Left lung (tissue), 14 donors: ENCODE measurements at places on chromosomes 2 and 18.
A peak's percentile ranks its signal among the peaks of the same experiment; 100 is the strongest.

DNA sequence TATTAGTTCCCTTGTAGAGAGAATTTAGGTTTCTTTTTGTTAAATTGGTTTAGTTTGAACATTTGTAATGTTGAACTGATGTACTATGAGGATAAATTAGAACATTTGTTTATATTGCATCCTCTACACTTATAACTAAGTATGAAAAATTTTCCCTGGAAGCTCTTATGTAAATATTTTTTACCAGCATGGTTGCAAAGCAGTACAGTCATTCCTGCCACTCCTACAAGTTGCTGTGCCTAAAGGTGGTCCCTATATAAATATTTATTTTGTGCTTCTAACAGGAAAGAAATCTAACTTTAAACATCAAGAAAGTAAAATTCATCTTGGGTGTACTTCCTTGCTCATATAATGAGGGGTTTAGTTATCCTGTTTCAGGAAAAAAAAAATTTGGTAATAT lies 14.2 kb downstream of the TWSG1 start:
- DNase-seq = no peak

GRCh38 chr2:223088866-223089265 lies 36.9 kb downstream of the KCNE4 start:
- no peak for DNase-seq

- no peak for DNase-seq
Measured at GRCh38 chr18:48460929-48461583, 51.9 kb upstream of the ZBTB7C start.

DNA sequence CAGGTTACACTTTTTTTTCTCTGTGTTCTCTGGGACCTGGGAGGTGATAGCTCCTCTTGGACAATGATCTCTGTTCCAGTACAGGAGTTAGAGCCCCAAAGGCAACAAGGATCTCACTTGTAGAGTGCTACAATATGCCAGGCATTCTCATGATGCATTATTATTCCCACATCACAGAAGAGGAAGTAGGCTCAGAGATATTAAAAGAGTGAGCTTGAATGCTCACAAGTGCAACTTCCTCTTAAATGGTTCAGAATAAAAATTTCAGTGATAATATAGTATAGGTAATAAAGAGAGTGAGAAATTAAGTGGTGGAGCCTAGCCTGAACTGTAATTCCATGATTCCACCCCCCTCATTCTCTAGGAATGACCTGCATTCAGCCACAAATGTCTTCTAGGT lies 21.4 kb downstream of the POLE4 start:
- DNase-seq = no peak

DNA sequence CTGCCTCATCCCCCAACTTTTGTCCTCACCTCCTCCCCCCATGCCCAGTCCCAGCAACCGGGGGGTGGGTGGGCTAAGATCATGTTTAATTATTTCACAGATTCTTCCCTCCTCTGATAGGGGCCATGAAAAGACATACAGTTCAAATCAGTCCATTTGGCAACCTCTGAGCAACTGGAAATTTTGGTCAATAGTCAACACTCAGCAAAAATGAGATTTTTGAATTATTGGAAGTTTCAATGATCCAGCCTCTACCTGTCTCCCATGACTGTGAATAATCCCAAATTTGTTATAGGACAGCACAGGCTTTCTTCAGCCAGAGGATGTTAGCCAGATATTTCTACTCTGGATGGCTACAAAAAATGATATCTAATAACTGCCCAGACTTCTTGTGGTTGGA lies 549.9 kb downstream of the TNS1 start:
- DNase-seq = no peak

- DNase-seq = peak; percentile 40
Measured at GRCh38 chr2:85053802-85054201, 79.4 kb upstream of the TCF7L1 start.

DNA sequence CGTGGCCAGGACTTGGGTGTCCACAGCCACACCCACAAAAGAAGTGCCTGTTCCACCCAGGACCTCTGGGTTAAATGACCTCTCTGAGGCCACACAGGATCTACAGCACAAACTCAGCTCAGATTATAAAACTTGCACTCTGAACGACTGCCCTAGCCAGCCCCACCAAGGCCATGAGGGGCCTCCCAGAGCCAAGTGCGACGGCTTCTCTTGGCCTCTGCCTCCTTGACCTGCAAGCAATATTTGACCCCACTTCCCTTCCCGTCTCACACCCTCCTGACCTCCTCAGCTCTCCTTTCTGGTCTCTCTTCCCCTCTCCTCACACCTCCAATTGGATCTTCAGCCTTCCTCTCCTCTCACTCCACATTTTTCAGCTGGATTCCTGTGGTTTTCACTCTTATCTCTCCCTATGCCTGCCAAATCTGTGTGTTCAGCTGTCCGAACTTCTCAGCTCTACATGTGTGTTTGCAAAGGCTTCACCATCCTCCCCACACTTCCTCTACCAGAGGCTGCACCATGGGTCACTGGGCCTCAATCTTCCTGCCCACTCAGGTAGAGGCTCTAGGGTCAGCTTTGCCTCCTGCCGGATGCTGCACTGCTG lies 25.3 kb upstream of the STEAP3 start:
- DNase-seq = no peak

GRCh38 chr2:16140771-16141640 lies 200.7 kb downstream of the MYCN start:
- no peak for DNase-seq

DNA sequence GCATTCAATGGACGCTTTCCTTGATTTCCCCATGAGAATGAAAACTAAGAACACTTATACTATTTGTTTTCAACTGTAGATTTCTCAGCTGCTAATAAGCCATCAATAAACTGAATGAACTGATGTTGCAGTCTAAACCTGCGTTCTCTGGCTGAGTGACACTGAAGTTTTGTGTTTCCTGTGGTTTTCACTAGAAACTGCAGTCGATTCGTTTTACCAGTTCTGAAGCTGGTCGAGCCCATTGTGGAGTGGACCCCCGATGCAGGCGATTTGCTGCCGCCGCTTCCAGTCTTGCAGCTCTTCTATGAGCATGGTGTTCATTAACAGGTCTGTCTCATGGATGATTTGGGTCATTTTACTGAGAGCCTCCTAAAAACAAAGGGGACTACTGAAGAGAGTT lies 50.6 kb upstream of the STAT1 start:
- DNase-seq = no peak

DNA sequence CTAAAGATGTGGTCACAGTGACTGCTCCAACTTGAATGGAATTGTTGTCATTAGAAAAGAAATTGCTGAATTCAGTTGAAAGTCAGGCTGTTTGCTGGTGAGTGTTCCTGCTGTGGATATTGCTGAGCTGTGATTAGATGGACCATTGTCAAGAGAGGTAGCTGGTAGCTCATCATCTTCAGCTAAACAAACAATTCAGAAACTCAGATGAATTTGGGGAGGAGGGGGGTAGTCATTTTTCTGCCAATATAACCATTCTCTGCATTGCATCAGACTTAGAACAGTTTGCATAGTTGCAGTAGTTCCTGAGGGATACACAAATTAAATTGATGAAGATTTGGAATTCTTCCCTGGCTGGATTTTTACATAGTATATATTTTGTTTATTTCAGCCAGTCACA lies 108.3 kb downstream of the MTCL1 start:
- no peak for DNase-seq

DNA sequence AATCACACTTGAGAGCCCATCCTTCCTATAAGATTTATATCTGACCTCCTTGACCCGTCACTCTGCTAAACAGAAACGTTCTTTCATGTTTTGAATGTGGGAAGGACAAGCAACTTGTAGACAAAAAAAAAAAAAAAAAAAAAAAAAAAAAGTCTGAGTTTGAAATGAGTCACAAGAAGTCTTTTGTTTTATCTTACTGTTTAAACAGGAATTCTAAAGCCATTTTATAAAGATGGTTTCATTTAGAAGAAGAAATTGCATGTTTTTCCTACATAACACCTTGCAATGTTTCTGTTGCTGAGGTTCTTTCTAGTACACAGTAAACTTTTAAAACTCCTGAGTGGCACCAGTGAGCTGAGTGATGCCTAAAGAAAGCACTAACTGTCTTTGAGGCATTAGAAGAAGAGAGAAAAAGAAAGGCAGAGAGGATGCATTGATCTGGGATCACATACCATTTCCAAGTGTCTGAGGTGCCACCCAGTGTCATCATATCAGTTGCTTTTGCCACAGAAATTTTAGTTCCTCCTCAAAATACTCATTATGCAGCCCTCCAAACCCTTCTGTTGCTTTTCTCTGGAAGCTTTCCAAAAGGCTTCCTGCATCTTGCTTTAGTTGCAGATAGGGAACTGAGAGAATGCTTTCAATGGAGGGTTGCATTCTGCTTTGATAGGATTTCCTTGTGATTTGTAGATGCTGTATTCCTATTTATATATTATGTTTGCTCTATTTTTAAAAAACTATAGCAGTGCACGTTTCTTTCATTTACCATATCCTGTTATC lies 69.1 kb downstream of the ACVR2A start:
- no peak for DNase-seq

DNA sequence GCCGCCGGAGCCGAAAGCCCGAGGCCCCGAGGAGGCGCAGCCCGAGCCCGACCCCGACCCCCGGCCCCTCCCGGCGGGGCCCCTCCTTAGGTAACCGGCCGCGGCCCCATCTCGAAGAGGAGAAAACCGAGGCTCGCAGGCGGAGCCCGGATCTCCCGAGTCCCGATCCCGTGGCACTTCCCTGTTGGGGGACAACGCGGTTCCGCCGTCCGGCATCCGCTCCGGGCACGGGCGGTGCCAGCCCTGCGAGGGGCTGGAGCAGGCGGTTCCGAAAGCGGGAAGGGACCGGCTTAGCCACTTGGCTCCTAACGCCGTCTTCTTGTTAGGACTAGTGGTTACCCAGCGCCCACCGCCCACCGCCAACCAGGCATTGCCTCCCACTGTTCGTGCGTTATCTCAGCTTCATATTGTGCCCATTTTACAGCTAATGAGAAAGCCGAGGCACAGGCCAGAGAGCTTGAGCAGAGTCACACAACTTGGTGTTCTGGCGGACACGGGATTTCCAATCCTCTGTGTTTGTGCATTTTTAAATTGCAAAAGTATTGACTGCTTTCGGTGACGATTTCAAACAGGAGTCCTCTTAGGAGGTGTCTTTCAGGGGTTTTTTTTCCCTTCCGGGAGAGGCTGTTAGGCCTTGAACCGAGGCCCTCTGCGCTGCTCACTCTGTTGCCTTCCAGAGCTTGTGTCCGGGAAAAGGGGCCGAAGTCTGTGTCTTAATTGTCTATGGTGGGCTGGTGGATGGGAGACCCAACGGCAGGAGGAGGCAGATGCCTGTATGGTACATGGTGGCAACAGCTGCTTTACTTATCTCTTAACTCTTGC lies 562 bp downstream of the CENPA start:
- DNase-seq = no peak

GRCh38 chr2:73920577-73921545 lies 5.8 kb upstream of the DGUOK start:
- no peak for DNase-seq

GRCh38 chr18:66749030-66749429 lies 145.1 kb upstream of the CDH19 start:
- no peak for DNase-seq

GRCh38 chr2:159030674-159031380 lies 62.4 kb downstream of the TANC1 start:
- no peak for DNase-seq

GRCh38 chr18:47427923-47428637 lies 176.6 kb upstream of the SKOR2 start:
- no peak for DNase-seq

DNA sequence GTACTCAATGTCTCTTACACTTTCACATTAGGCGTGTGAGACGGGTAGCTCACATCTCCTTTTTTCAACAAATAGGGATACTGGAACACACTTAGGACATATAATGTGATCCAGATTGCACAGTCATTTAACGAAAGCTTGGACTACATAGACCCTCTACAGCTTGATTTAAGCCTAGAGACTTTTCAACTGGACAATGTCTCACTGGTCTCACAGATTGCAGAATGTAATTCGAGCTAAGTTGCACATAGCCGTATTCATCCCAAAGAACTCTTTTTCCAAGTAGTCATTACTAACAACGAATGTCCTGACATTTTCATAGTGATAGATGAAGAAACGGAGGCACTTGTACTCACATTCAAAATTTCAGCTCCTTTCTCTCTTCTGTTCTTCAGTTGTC lies 612.1 kb downstream of the ZEB2 start:
- no peak for DNase-seq

- no peak for DNase-seq
Measured at GRCh38 chr2:66960161-66960560, 437.0 kb upstream of the ETAA1 start.

DNA sequence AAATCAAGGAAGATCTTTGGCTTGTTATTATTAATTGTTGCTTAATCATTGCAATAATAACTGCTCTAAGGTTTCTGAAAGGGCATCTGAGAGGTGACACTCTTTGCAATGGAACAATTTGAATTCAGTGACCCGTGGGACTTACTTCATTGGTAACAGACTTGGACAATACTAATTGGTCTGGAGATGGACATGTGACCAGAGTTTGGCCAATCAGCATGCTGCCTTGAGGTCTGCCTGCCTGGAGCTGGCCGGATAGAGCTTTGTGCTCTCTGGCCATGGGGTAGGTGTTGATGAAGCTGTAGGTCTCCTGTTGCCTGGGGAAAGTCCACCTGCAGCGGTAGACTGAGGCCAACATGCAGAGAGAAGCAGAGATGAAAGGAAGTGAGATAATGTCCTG lies 24.0 kb upstream of the VPS4B start:
- DNase-seq = no peak

DNA sequence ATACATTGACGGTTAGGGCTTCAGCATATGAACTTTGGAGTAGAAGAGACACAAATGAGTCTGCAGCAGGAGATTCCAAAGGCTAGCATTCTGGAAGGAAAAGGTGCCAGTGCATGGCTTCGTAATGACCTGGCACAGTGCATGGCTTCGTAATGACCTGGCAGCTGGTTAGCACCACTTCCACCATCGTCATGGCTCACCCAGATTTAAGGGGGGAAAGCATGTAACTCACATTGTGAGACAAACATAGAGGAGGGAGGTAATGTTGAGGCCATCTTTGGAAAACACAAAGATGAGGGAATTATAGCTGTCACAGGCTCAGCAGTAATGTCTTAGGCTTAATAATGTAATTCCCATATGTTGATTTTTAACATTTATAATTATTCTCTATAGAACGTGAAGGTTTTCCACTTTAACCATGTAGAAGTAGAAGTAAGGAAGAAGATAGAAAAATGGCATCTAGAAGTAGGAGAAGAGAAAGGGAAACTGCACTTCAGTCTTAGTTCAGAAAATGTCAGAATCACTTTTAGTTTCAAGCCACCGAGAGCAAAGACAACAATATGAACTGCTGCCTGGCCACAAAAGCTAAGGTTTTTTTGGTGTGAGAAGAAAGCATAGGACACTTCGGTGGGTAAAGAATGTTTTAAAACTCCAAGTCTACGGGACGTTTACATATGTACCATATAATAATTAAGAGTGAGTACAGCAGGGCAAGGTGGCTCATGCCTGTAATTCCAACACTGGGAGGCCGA lies 6.8 kb upstream of the STK25 start:
- DNase-seq = no peak

- peak; percentile 10 for DNase-seq
Measured at GRCh38 chr2:50401772-50402653, 629.9 kb downstream of the NRXN1 start.

DNA sequence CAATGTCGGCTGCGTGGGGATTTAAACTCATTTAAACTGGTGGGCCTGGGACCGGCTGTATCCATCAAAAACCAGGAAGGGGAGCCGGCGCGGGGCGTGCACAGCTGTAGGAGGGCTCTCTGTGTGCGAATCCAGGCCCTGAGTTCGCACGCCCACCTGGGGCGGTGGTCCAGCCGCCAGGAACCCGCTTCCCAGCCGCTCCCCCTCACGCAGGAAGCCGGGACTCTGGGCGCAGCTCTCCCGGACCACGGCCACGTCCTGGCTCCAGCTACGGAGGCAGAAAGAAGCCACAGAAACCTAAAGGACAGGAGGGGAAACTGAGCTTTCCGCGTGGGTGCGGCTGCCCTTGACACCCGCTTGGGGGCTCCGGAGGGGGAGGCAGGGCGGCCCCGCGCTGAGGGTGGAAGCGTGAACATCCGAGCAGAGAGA lies 80.6 kb downstream of the GFPT1 start:
- peak; percentile 36 for DNase-seq
